ENCODE measurements at places on chromosomes 6 and 20. TPM values are rescaled to one million over a fixed set of nuclear protein-coding genes. Genes with fewer than 3 reads are reported as not detected.

The ZNF391 gene
- 5.9 TPM for total RNA-seq

The MACROD2 gene
- 15.5 TPM for total RNA-seq

The NRSN1 gene
- total RNA-seq, result 0.35 TPM

The CASS4 gene
- 9.1 TPM for total RNA-seq

The HSPA1A gene
- 261 TPM for total RNA-seq

The MYCT1 gene
- 25.8 TPM for total RNA-seq

The SYCP2L gene
- not detected for total RNA-seq

The LKAAEAR1 gene
- total RNA-seq, result not detected

The TRIM27 gene
- total RNA-seq, result 39.1 TPM

The PRL gene
- not detected for total RNA-seq
